ENCODE measurements at places on chromosomes 5 and 9.

DNA sequence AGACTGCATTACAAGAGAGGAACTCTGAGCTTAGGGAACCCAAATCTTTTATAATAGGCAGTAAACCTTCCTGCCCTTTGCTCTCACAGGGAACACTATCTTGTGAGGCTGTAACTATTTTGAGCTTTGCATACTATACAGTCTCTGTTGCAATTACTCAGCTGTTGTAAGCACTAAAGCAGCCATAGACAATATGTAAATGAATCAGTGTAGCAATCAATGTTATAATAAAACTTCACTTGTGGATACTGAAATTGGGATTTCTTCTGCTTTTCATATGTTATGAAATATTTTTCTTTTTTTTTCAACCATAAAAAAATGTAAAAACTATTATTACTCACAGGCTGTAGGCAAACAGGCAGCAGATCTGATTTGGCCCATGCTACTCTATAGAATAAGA, 16.7 kb upstream of the UBQLN1 start:
- no peak for DNase-seq

DNA sequence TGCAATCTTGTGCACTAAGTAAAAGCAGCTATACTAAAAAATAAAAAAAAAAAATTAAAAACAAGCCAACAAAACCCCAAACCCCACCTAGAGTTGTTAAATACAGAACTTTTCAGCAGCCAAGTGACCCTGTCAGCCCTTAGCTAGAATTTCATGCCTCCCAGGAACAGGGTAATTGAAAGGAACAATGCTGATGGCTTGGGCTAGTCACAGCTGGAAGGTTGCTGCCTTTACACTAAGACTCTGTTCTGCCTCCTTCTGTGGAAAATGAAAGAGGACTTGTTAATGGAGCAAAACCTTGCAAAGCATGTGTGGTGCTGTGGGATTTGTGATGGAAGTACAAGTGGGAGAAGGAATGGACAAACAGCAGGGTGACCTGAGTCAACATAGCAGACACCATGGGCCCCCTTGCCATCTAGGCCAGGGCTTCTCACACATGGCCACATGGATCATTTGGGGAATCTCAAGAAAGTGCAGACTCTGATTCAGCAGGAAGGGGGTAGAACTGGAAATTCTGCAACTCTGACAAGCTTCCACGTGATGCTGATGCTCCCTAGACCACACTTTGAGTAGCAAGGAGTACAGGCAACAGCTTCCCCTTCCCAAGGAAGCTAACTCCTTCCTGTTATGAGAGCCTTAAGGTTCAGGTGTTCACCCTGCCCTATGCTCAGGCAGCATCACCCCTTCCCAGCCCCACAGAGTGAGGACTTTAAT, 14.9 kb upstream of the TMEM252 start:
- DNase-seq = no peak

- no peak for DNase-seq
These were observed 171.1 kb upstream of the TLX3 start for GRCh38 chr5:171137768-171138525.

DNA sequence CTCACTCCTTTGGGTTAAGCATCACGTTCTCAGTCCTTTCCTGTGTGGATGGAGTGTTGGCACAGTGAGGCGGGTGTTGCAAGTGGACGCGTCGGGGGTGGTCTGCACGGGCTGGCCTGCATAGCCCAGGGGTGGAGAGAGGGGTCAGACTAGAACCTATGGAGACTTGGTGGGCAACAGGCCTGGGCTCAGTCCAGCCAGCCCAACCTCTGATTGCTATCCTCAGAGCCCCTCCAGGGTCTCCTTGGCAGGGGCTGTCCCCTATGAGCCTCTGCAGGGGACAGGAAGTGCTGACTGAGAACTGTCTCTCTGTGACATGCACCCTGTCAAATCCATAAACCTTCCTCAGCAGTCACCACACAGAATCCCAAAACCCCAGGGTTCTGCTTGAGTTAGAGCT, 2.3 kb downstream of the DCANP1 start:
- no peak for DNase-seq

GRCh38 chr9:20599195-20599594, 23.1 kb downstream of the MLLT3 start:
- DNase-seq = no peak

GRCh38 chr5:143052967-143053682, 282.9 kb downstream of the ARHGAP26 start:
- DNase-seq = no peak

DNA sequence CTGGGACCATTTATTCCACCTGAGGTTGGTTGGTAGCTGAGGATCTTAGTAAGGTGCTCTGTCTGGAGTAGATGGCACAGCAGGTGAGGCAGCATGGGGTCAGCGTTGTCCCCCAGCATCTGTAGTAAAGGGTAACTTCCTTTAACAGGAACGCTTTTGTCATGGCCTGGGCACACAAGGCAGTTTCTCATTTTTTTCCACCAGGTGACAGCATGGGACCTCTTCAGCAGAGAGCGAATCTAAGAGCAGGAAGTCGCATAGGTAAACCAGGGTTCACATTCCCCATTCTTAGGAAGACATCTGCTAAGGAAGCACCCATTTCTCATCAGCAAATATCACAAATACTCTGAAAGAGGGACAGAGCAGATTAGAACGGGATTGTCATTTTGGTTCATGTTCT, 56.5 kb downstream of the GPR107 start:
- DNase-seq = no peak
